Left ventricle myocardium inferior (tissue), 1 donor: ENCODE measurements at places on chromosomes 3 and 15. TPM values are rescaled to one million over a fixed set of nuclear protein-coding genes. Genes with fewer than 3 reads are reported as not detected.

GRCh38 chr15:58471348-58471747 is 39.6 kb downstream of the LIPC start:
- no peak for DNase-seq

DNA sequence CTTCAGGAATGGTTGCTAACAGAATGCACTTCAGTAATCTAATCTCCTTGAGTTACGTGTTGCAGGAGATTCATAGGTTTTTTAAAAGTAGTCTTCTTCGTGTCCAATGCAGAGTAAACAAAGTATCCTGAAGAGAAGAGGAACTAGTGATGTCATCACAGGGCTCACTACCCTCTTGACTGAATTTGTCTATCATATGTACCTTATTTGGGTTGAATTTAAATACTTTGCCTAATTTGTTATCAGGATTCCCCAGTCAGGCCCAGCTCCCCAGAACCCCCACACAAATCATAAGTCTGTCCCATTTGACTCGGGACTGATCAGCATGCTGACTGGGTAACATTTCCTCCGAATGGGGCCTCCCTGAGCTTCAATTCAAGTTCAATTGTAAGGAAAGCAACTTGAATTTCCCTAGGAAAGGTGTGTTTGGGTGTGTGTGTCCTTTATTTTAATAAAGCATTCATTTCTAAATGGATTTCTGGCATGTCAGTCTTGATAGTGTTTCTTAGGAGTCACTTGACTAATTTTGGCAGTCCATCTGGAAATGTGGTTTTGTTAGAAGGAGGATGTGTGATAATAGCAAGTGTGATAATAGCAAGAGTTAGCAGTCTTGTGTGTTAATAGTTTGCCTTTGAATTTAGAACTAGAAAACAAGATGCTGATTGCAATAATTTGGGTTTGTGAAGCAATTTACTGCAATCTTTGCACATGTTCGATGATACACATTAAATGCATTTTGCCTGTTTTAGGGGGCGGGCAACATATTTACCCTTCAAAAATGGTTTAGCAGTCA is 21.9 kb downstream of the OXNAD1 start:
- DNase-seq: no peak

DNA sequence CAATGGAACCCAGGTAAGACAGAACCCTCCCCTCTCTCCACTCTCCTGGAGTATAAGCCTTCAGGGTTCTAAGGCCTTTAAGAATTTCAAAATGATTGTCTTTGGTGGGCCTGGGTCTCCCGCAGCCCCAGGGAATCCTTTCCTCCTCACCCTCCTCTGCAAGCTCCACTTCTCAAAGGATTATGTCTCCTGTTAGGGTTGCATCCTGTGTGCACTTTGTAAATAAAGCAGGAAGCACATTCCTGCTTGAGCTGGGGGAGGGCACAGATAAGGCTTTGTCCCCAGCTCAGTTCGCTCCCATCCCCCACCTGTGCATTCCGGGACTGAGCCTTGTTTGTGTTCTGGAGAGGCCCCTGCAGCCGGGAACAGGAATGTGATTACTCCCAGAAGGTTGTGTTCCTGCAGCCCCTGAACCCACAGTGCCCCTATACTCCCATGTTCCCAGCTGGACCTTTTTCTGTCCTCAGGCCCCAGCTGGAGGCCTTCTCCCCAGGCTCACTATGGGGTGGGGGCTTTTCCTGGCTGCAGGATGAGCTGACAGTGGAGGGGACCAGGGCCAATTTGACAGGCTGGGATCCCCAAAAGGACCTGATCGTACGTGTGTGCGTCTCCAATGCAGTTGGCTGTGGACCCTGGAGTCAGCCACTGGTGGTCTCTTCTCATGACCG is 9.5 kb downstream of the TYRO3 start:
- DNase-seq: no peak

ITIH3 gene
- total RNA-seq: 0.55 TPM

NCKIPSD gene
- 17.0 TPM for total RNA-seq

STARD9 gene
- 4.9 TPM for total RNA-seq

GOLGA6L24 gene
- total RNA-seq: not detected
